ENCODE measurements at places on chromosomes 7 and 10.

DNA sequence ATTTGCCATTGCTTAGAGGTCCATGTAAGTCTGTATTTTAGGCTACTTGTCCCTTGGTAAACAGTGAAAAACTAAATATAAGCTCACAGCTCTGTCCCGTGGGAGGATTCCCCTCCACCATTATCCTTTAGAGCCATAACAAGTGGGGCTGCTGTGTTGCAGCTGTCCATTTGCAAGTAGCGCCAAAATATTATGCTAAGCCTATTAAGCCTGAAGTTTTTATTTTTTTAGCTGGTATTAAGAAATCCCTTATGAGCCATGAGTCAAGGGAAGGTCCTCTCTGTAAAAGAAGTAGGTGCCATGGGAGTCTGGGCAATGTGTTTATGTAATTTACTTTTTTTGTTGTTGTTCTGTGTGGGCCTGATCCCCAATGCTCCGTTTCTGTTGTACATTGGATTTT, 183.9 kb downstream of the THSD7A start:
- DNase-seq: no peak

DNA sequence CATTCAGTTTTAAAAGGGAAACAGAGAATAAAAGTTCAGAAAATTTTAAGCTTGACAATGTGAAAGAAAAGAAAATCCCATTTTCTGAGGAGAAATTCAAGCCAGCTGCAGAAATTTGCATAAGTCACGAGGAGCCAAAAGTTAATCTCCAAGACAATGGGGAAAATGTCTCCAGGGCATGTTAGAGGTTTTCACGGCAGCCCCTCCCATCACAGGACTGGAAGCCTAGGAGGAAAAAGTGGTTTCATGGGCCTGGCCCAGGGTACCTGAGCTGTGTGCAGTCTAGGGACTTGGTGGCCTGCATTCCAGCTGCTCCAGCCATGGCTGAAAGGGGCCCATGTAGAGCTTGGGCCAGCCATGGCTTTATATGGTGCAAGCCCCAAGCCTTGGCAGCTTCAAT, 59.6 kb upstream of the NXPH1 start:
- DNase-seq: no peak

DNA sequence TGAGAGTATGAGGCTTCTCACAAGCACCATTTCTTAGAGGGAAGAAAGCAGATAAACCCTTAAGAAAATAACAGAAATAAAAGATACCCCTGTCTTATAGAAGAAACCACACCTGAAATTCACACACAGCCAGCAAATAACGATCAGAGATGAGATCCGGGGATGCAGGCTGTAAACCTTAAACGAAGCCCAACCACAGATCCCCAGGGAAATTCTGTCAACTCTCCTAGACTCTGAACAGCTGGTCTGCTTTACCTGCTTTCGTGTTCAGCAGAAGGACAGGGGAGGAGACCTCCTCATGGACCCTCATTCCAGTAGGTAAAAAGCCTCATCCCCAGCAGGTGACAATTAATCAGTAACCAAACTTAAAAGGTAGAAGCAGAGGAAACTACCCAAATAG, 45.0 kb downstream of the VOPP1 start:
- DNase-seq: no peak

- no peak for DNase-seq
Measured at GRCh38 chr7:67619175-67619574, 622.5 kb downstream of the TYW1 start.

- no peak for DNase-seq
Measured at GRCh38 chr7:77326131-77326530, 90.0 kb downstream of the GSAP start.

GRCh38 chr10:23157691-23158369, 34.3 kb upstream of the PTF1A start:
- DNase-seq: no peak

GRCh38 chr10:32050177-32050576, 6.0 kb downstream of the KIF5B start:
- DNase-seq: no peak

- DNase-seq: no peak
Measured at GRCh38 chr10:79142064-79142491, 73.3 kb downstream of the ZMIZ1 start.

GRCh38 chr10:6400331-6400730, 179.7 kb downstream of the PRKCQ start:
- DNase-seq: no peak

- DNase-seq: no peak
Measured at GRCh38 chr7:142754681-142755575, 5.7 kb downstream of the PRSS1 start.

DNA sequence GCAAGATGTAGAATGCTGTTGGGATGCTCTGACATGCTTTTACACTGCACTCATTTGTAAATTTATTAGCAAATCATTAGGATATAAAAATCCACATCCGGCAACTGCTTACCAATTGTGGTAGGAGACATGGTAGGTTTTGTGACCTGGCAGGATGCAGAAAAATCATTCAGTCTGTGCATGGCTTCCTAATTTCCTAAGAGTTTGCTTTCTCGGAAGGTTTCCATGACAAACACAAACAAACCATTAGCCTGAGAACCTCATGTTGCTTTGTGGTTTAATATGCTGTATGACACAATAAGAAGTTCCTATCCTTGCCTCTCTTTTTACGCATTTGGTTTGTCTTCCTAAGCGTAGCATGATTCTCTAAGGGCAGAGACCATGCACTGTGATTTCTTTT, 14.7 kb upstream of the LMBR1 start:
- peak; percentile 49 for DNase-seq

- no peak for DNase-seq
Measured at GRCh38 chr7:52635021-52635420, 400.4 kb upstream of the POM121L12 start.

DNA sequence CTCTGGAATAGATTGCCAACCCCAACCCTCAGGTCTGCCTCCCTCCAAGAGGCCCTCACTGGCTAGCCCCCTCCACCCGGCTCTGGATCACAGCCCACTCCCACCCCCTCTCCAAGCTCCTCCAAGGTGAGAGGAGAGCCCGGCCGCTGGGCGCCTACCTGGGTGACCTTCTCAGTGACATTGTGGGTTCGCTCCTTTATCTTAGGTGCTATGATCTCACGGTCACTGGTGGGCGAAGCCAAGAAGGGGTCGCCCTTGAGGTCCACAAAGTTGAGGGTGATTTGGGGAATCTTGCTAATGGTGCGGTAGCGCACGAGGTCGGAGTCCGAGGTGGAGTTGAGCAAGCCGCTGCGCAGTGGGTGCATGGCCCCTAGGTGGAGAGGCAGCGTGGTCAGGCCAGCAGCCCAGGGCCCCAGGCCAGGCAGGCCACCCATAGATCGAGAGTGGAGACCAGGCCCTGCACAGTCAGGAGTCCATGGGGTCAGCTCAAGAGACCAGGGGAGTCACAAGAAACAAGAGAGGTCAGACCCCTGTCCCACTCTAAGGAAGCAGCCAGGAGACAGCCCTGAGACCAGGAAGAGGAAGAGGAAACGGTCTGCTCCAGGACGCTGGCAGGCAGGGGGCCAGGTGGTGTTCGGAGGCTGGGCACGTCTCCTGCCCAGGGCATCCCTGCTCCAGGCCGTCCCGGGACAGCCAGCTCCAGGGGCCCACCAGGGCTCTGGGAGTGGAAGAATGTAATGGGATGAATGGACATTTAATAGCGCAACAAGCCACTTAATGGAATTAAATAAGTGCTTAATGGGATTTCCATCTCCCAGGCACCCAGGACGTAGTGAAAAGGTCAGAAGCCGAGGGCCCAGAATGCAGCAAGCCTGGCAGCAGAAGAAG, 20.7 kb downstream of the KCNH2 start:
- no peak for DNase-seq

DNA sequence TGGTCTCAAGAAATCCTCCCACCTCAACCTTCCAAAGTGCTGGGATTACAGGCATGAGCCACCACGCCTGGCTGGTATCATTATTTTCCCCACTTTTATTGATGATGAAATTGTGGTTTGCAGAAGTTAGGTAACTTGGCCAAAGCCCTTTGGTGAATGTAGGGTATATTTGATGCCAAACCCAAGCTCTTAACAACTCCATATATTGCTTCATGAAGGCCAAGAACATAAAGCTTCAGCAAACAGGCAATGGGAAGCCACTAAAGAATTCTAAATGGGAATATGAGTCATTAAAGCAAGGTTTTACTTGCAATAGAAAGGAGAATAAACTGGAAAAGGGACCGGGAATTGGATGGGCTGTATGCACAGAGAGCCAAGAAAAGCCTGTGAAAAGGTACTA, 142.7 kb downstream of the KMT2E start:
- DNase-seq: no peak

DNA sequence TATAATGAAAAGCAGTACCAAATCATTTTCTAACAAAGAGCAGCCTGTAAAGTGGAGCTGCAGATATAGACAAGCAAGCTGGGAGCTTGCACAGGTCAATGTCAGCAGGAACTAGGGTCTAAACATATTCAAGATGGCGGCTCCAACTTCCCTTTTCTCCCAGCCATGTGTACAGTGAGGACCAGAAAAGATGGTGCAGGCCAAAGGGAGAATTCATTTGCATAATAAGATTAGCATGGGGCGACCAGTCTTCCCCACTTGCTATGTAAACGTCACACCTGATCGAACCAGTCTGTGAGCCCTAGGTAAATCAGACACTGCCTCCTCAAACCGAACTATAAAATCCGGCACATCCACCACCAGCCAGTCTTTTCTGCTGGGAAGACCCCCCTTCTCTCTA, 4.4 kb upstream of the RAPGEF5 start:
- no peak for DNase-seq

DNA sequence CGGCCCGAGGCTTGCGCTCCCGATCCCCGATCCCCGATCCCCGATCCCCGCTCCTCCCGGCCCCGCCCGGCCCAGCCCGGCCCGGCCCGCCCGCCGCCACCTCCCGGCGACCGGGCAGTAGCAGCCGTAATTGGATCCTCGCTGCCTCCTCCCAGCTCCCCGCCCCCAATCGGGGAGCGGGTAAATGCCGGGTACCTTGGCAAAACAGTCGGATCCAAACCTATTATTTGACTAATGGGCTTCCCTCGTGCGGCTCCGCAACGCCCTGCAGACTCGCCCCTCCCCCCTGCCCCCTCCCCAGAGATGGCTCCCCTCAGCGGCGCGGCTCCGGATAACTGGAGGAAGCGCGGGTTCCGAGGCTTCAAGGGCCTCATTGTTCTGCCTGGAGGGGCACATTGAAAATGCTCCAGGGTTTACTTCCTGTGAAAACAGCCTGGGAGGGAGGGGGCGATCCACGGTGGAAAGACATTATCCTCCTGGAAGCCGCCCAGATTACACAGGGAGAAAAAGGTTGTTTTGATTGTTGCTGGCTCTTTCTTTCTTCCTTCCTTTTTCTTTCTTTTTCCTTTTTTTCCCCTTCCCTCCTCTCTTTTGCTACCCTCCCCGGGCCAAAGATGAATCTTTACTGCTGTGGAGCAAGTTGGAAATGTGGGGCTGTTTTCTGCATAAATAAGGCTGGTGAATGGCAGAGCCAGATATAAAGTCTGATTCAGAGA, 94.7 kb upstream of the ZMIZ1 start:
- DNase-seq: peak; percentile 47

DNA sequence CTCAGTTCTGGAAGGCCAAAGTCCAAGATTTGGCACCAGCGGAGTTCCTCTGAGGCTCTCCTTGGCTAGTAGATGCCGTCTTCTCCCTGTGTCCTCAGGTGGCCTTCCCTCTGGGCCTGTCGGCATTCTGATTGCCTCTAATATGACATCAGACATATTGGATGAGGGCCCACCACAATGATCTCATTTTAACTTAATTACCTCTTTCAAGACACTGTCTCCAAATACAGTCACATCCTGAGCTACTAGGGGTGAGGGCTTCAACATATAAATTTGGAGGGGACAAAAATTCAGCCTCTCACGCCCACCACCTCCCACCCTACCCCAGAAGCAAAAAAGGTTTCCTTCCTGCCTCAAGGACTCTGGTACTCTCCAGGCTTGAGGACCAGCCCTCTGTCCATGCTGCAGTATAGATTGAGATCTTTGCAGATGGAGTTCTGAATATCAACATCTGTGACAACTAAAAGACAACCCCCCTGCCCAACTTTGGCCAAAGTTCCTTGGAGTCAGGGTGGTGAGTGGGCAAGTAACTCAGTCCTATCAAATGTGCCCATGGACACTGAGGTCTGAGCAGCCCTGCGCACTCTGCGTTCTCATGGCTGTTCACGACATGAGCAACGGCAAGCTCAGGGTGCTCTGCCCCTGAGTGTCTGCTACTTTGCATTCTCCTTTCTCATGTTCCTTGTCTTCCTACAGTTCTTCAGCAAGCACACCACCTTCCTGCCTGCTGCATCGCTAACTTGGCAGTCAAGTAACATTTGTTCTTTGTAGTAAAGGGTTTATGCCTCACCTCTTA, 11.5 kb downstream of the TMEM176B start:
- DNase-seq: peak; percentile 71

- no peak for DNase-seq
Measured at GRCh38 chr7:130650611-130651120, 17.9 kb downstream of the COPG2 start.

DNA sequence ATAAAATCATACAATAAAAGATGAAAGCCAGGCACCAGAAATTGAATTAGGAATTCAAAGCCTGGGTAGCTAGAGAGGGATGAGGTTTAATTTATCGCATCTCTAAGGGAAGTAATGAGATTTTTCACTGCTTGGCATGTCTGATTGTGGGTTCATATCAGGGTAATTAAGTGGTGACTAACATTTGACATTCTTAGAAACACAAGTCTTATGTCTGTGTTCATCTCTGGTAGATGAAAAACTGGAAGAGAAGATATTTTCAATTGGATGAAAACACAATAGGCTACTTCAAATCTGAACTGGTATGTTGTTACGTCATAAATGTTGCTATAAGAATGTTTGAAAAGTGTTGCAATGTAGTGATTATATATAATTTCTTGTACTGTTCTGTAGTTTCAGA, 36.8 kb upstream of the ARMS2 start:
- DNase-seq: no peak

DNA sequence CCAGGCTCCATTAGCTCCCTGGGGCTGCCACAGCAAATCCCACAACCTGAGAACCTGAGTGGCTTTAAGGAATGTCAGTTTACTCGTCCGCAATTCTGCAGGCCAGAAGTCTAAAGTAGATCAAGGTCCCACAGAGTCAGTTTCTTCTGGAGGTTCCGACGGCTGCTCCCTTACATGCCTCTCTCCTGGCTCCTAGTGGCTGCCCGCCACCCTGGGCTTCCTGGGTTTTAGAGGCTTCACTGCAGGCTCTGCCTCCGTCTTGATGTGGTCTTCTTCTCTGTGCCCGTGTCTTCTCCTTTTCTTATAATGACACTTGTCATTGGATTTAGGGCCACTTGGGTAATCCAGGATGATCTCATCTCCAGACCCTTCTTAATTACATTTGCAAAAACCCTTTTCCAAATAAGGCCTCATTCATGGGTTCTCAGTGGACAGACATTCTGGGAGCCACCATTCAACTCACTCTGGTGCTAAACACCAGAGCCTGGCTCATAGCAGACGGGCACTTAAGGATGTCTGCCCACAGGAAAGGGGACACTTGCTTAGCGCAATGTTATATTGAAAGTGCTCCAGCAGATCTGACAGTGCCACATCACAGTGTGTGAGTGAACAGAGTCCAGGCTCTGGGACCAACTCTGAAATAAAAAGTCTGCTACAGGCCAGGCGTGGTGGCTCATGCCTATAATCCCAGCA, 77.6 kb downstream of the VWC2 start:
- no peak for DNase-seq

- DNase-seq: no peak
Measured at GRCh38 chr10:129927351-129928120, 36.5 kb downstream of the EBF3 start.

- peak; percentile 14 for DNase-seq
Measured at GRCh38 chr7:50142425-50143017, 49.5 kb upstream of the ZPBP start.

- DNase-seq: no peak
Measured at GRCh38 chr7:103031781-103032180, 42.8 kb downstream of the FBXL13 start.

Data from fibroblast of the conjunctiva (primary cell).